HTR-8/SVneo (cell line): ENCODE measurements at places on chromosomes 12 and 14.

DNA sequence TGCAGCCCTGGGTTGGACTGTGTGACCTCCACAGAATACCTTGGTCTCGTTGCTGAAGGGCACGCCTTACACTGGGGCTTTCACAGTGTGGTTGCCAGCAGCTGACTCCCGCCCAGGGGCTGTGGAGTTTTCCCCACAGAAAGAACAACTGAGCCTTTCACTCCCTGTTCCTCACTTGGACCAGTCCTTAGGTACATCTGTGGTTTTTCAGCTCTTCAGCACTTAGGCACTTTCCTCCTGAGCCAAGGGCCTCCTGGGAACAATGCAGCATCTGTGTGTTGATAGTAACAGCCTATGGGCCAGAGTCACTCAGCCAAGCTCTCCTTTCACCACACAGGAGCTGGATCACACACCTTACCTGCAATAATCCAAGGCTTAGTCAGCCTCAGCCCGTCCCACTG lies 25.0 kb downstream of the ERP27 start:
- no peak for DNase-seq

DNA sequence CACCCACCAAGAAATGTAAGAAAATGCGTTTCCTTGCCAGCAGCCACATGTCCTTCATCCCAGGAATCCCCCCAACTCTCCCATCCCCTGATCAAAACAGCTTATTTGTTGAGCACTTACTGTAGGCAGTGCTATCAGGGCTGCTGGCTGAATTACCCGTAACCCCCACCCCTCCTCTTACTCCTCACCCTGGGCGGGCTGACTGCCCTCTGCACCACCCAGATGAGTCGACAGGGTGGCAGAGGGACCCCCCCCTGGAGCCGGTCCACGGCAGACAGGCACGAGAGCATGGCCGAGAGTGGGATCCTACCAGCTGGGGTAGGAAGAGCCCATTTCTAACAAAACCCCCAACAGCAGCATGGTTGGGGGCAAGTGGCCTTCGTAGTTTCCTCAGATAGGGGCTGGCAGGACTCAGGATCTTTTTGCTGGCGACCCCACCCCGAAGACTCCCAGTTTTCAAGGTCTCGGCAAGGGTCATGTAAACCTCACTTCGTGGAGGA lies 1.1 kb upstream of the RHOF start:
- no peak for DNase-seq

DNA sequence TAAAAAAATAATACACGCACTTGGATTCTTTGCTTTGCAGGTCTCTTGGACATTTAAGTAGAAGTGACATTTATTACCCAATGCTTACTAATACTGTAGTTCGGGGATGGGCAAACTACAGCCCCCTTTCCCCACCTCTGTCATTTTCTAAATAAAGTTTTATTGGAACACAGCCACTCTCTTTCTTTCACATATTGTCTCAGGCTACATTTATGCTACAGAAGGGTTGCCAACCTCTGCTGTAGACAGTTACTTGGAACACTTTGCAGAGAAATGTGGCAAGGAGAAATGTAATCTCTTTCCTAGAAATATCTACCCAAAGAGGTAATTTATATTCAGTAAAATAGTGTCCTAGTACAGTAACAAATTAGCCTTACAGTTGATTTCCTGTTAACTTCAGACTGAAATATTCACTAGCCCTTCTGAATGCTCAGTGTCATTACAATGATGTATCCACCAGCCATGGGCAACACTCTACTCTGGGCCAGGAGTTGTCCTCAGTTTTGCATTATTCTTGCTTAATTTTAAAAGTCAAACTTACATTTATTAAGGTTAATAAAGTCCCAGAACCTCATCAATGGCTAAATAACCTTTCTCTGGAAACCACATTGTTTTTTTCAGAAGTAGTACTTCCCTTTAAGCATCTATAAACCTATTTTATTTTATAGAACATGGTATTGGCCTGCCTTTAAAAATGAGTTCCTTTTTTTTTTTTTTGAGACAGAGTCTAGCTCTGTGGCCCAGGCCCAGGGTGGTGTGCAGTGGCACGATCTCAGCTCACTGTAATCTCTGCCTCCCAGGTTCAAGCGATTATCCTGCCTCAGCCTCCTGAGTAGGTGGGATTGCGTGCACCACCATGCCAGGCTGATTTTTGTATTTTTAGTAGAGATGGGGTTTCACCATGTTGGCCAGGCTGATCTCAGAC lies 269.6 kb upstream of the AMIGO2 start:
- no peak for DNase-seq

DNA sequence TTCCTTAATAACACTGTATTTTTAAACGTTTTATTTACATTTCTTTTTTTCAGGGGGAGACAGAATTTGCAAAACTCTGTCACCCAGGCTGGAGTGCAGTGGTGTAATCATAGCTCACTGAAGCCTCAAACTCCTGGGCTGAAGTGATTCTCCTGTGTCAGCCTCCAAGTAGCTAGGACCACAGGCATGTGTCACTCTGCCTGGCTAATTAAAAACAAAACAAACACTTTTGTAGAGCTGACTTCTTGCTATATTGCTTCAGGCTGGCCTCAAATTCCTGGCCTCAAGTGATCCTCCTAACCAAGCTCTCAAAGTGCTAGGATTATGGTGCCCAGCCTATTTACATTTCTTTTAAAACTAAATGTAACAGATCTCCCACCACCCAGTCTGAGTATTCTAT lies 12.7 kb downstream of the CPSF6 start:
- DNase-seq, result no peak

DNA sequence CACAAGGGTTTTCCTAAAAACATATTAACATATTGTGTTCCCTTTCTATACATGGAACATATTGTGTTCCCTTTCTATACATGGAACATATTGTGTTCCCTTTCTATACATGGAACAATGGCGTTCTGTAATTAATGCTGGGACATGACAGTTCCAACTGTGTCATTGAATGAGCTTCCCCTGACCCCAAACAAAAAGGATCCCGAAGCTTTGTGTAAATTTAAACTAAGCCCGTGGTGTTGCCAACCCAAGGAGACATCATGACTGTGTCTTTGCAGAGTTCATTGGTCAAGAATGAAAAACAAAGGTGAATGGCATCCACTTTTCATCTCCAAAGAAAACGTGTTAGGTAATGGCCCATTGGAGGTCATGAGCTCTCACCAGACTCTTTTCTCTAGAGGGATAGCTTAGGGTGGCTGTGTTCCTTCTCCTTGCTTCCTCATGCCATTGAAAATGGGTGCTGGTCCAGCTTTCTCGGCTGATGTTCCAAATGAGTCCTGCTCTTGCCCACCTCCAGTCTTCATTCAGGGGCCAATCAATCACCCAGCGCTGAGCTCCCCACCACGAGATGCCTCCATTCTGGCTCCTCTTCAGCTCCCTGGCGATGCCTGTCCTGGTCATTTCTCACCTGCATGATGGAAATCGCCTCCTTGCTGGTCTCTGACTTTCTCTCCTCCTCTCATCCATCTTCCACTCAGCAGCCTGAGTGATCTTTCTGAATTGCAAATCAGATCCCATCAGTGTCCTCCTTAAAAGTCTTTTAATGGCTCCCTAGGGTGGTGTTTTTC lies 156.1 kb downstream of the VRK1 start:
- DNase-seq, result no peak

DNA sequence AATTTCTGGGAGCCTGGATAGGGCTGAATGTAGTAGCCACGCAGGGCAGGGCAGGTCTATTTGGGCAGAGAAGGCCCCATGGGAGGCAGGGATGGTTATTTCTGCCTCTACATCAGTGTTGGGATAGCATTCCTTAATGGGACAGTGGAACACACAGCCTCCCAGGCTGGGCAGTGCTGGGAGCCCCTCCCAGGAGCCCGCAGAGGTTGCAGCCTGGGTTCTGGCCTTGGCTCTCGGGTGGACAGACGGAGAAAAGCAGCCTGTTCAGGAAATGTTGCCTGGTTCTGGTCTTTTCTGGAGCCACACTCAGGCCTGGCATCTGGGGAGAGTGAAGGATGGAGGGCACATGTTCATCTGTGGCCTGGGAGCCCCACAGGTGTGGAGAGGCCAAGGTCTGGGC lies 479 bp upstream of the NOS1 start:
- DNase-seq, result no peak

- no peak for DNase-seq
Measured at GRCh38 chr14:51028851-51029754, 65.8 kb downstream of the TRIM9 start.

- DNase-seq, result no peak
Measured at GRCh38 chr12:26157001-26157400, 32.2 kb upstream of the BHLHE41 start.

DNA sequence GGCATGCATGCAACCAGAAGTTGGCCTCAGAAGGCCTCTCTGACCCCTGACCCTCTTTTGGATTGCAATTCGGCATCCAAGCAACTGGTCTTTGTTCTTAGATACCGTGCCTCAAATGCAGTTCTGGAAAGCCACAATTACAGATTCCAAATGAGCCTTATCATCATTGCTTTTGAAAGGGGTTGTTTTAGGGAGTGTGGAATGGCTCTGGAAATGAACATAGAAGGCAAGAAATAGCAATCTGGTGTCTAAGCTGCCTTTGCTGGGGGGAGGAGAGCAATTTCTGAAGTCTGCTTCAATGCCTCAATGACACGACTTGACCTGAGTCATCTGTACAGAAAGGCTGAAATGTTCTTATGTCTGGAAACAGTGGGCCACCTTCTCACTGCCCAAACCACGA lies 250.1 kb downstream of the NUAK1 start:
- DNase-seq, result no peak

- no peak for DNase-seq
Measured at GRCh38 chr14:57583396-57583795, 89.7 kb upstream of the CCDC198 start.

GRCh38 chr12:23618718-23619117 lies 330.8 kb downstream of the SOX5 start:
- DNase-seq, result no peak

GRCh38 chr12:13289653-13290289 lies 93.2 kb downstream of the EMP1 start:
- no peak for DNase-seq

- DNase-seq, result no peak
Measured at GRCh38 chr12:30822385-30823155, 67.8 kb upstream of the CAPRIN2 start.

GRCh38 chr12:93325855-93326254 lies 51.9 kb upstream of the NUDT4 start:
- peak; percentile 34 for DNase-seq

- no peak for DNase-seq
Measured at GRCh38 chr12:54477259-54477658, 3.9 kb upstream of the GTSF1 start.

DNA sequence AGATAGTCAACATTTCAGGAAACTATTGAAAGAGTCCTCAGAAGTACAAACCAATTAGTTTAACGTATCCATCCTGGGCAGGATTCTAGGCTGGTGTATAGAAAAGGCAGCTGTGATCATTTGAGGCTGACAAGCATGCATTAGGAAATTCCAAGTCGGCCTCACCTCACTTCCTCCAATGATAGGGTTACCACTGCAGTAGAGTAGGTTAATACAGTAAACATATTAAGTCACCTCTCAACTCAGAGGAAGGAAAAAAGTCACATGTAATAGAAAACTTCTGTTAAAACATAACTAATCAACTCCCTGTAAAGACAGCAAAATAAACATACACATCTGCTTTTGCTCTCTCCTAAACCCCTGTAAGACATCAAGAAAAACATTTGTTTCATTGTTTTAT lies 33.5 kb downstream of the MED13L start:
- DNase-seq, result no peak

DNA sequence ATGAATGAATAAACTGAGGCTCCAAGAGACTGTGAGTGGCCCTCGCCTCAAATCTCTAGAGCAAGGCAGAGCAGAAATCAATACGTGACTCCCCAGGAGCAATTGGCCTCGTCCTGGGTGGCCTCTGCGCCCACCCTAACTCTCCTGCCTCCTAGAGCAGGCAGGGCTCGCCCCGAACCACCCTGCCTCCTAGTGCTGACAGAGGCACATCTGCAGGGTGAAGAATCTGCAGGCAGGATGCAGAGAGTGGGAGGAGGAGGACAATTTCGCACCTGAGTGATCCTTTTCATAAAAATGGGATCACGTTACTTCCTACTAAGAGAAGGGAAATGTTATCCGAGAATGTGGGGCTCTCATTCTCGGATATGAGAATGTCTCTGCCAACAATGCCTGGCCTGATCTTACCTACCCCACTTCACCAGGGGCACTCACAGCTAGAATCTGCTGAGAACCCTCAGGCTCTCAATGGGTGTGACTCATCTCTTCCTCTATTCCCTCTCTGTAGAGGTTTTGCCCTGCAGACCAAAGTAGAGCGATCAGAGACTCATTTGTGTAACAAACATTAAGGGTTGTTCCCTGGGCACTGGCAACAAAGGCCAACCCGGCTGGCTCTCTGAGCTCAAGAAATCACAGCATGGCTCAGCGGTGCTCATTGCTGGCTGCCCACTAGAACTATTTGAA lies 61.7 kb upstream of the BCL2L14 start:
- no peak for DNase-seq

GRCh38 chr14:47959740-47960139 lies 284.3 kb upstream of the MDGA2 start:
- no peak for DNase-seq

- no peak for DNase-seq
Measured at GRCh38 chr12:53381731-53382630, 2.0 kb downstream of the SP1 start.

GRCh38 chr14:91985008-91985407 lies 37.5 kb upstream of the FBLN5 start:
- no peak for DNase-seq

- peak; percentile 52 for DNase-seq
Measured at GRCh38 chr14:21039585-21040369, 2.4 kb upstream of the RNASE7 start.

DNA sequence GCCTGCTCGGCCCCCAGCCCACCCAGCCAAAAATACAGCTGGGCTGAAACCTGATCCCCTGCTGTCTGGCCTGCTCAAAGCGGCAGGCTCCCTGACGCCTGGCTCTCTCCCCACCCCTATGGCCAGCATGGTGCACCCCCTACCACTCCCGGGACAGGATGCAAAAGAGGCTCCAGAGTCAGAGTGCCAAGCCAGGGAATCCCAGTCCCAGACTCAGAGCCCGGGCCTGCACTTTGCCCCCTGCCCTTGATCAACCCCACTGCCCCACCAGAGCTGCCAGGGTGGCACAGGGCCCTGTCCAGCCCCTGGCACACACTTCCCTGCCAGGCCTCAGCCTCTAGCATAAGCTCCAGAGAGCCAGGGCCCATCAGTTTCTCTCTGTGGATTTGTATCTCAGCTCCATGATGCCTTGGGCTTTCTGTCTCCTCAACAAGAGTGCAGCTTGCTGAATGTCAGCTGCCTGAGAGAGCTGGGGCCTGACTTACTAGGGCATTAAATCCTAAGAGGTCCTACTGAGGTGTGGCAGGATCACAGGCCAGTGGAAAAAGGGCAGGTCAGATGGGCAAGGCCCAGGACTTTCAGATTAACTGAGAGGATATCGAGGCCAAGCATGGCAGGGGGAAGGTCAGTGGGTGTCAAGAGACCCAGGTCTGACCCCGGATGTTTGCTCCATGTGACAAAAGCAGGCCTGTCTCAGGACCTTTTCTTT lies 13.9 kb downstream of the ACVRL1 start:
- DNase-seq, result no peak
